ENCODE measurements at places on chromosomes 11 and 22.

DNA sequence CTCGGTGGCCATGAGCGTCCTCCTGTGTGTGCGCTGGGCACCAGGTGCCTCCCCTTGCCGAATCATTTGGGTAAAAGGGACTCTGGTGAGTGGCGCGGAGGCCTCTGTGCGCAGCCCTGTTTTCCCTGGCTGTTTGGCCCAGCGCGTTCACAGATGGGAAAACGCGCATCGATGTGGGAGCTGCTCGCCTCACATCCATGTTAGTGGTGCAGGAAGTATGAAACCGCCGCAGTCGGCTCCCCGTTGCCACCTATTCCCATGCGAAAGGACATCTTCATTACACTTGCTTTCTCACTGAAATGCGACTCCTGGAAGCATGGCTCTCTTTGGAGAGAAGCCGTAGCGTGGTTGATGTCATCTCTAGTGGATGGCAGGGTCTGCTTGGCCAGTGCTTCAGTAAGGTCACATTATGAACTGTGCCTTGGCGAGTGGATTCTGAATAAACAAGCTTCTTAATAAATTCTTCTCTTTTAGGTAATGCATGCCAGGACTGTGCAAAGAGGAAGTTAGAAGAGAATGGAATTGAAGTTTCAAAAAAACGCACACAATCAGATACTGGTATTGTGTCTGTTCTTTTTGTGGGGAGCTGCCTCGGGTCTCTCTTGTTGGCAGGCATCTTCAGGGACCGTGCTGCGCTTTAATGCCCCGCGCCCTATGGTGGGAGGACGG is 26.3 kb downstream of the FAM118A start:
- no peak for DNase-seq

DNA sequence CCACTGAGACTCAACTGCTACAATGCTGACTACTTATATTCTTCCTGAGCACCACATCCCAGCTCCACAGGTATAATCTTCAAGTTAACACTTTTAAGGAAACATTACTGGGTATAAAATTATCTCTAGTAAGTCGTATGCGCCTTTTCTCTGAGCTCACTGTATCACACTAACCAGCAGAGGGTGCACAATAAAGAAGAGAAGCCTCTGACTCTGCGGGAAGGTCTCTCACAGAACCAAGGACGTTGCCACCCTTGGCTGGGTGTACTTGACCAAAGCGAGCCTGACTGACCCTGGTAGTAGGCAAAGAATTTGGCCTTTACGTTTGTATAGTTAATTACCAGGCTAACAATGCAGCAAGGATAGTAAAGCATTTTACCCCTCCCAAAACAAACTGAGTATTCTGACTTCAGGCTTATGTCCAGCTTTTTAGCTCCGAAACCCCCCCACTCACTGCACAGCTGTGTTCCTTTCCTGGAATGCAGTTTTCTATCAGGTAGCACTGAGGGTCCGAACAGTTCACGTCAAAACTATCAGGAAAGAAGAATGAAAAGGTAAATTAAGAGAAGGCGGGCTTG is at the start of gene BTBD18:
Gene BTBD18 (minus strand): TSS at position 144 of the 578 bp plus-strand sequence. CDS start 631 bp downstream, outside the sequence.
- DNase-seq = peak; percentile 19

DNA sequence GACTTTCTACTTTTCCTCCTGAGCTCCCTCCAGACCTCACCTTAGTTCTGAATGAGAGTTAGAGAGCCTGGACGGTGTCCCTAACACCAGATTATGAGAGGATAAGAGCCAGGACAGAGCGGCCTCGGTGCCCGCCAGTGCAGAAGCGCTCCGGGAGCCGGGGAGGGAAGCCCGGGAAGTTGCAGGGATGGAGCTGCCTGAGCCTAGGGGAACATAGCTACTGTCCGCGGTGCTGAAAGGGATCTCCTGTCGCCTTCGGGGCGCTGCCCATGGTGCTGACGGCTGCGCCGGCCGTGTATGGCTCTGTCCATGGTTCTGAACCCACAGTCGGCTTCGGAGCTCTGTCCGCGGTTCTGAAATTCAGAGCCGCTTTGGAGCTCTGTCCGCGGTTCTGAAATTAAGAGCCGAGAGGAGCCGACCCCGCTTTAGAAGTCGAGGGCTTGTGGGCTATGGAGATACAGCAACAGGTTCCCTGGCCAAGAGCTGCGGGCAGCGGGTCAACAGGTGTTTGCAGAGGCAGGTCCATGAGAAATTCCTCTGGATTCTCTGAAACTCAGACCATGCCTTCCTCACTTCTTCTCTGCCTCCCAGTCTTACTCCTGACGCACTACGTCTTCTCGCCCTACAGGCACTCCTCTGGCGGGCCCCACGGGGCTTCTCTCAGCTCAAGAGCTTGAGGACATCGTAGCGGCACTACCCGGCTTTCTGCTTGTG is 814 bp downstream of the NPAS4 start:
- peak; percentile 28 for DNase-seq

- no peak for DNase-seq
Observed at GRCh38 chr11:22371160-22371559, 33.0 kb downstream of the SLC17A6 start.

DNA sequence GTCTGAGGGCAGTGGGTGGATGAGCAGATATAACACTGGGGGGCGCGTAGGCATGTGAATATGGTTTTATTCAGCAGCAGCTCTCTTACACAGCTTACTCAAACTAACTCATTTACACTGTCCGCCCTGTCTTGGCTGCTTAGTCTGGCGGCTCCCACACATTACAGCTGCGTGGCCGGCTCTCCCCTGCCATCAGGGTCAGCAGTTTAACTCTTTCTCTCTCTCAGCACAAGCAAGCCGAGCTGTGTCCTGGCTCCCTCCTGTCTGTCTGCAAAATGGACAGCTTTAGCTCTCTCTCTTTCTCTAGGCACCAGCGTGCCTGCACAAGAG is 1310.1 kb upstream of the RAG2 start:
- no peak for DNase-seq

- no peak for DNase-seq
Observed at GRCh38 chr11:626475-627307, at the start of gene SCT. Gene SCT (minus strand): TSS chr11:627181. CDS start chr11:627143, 38 bp downstream.

DNA sequence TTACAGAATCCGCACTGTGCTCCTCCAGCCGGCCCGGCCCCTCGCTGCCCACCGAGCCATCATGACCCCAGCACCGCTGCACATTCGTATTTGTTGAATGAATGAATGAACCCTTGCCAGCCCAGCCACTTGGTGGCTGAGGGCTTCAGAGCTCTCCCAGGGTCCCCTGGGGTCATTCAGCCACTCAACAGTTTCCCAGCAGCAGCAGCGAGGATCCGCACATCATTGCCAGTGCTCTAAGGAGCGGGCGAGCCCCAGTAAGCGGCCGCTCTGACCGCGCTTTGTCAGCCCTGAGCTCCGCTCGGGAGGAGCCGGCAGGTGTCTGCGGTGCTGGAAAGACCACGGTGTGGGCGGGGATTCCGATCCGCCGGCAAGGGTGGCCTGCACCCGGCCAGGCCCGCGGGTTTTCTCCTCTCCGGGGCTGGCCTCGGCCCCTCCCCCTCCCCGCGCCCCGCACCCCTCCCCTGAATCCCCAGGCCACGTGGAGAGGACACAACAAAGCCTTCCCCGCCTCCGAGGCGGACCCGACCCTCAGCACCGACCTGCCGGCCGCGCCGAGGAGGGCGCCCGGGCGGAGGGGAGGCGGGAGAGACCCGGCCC is 563 bp downstream of the BID start:
- DNase-seq = peak; percentile 67

DNA sequence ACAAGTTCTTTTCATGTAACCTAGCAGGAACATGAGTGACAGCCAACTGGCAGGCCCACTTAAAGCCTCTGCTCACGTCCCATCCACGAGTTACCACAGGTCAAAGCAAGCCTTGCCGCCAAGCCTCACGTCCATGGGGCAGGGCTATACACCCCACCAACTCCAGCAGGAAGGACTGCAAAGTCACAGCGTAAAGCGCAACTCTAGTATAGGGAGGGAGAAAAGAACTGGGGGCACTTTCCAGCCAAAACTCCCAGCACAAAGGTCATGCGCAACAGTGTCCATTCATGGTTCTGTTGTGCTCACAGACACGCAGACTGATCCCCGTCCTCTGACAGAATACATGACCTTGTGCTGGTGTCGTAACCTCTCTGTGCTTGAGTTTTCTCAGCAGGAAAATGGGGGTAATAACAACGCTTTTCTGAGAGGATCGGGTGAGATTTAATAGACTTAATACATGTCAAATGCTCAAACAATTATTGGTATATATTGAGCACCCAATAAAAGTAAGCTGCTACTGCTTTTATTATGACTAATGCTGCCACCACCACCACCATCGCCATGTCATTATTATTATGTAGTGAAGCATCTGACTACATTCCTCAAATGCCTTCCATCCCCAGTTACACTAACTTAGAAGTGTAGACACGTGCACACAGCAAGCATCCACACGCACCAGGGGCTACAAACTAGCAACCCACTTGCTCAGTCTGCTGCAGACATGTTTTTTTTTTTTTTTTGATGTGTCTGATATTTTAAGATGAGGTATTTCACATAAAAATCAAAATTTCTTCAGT is 104.4 kb upstream of the PARVA start:
- DNase-seq = no peak

- DNase-seq = no peak
Observed at GRCh38 chr11:14611939-14612338, 31.7 kb upstream of the PDE3B start.

- DNase-seq = no peak
Observed at GRCh38 chr11:117475716-117476530, 148.3 kb downstream of the CEP164 start.

GRCh38 chr11:124085997-124086846 is 29.0 kb upstream of the VWA5A start:
- peak; percentile 72 for DNase-seq

DNA sequence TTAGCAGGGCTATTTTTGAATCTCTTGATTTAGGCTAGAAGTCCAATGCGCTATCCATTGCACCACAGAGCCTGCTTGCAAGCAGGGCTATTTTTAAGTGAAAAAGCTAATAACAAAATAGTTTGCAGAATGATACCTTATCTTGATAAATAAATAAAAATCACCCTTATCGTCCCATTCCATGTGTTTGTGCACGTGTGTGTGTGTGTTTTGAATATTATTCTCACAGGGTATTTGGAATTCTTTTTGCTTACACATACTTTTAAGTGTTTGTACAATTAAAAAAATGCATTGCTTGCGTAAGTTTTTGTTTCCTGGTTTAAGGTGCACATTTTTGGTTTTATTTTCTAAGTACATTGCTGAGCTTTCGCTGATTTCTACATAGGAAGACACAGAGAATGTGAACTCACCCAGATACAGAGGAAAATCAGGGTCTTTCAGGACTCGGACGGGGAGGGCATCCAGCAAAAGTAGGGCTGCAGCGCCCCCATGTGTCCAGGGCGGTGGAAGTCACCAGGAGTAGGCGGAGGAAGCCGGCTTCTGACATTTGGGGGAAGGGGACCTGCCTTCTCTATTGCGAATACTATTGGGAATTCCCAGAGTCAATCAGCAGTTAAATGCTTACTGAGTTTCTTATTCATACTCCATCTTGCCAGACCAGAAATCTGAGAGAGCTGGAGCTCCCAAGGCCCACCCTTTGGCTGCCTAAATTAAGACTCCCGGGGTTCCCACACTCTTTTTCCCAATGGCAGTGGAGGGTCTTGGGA is 27.3 kb downstream of the SLC1A2 start:
- DNase-seq = peak; percentile 67

- no peak for DNase-seq
Observed at GRCh38 chr11:57391539-57391938, 1.1 kb upstream of the PRG2 start.

DNA sequence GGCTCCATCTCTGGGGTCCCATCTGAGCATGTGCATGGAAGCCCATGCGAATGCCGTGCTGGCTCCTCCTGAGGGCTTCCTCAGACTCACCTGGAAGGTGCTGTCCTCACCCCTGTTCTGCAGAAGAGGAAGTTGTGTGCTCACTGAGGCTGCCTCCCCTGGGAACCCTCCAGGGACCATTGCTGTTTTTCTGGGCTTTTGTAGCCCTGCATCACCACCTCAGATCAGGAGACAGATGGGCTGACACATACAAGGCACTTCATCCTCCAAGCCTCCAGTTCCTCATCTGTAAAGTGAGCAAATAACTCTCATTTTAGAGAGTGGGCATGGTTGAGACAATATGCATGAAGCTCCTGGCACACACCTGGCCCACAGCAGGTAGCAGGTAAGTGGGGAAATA is 12.1 kb upstream of the LRRC32 start:
- no peak for DNase-seq

GRCh38 chr22:49760630-49761571 is 66.8 kb downstream of the BRD1 start:
- DNase-seq = no peak

- DNase-seq = no peak
Observed at GRCh38 chr11:66136752-66137123, 66.7 kb downstream of the PACS1 start.

- DNase-seq = no peak
Observed at GRCh38 chr11:48018528-48019216, 38.3 kb downstream of the PTPRJ start.

DNA sequence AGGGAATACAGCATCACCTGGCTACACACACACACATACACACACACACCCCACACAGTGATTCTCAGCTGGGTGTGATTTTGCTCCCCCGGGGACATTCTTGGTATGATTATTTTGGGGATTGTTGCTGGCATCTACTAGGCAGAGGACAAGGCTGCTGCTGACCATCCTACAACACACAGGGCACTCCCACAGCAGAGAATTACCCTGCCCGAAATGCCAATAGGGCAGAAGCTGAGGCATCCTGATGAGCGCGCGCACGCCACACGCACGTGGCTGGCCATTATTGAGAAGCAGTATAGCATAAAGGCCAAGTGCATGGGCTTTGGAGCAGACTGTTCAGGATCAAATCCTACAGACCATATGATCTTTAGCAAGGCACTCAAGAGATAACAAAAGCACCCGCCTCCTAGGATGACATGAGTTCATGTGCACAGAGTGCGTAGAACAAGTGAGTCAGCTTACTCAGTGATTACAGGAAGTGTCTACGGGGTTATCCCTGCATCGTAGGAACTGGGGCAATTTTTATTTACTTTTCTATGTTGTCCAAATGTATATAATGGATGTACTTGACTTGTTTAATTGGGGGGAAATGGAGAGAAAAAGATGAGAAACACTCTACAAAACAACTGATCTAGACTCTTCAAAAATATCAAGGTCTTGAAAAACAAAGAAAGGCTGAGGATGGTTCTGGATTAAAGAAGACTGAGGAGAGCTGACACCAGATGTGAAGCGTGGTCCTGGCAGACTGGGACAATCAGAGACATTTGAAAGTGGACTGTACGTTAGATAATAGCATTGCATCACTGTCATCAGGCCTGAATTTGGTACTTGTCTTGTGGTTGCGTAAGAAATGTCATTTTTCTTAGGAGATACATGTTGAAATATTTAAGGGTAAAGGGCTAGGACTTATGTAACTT is 7.2 kb upstream of the EHD1 start:
- DNase-seq = no peak

DNA sequence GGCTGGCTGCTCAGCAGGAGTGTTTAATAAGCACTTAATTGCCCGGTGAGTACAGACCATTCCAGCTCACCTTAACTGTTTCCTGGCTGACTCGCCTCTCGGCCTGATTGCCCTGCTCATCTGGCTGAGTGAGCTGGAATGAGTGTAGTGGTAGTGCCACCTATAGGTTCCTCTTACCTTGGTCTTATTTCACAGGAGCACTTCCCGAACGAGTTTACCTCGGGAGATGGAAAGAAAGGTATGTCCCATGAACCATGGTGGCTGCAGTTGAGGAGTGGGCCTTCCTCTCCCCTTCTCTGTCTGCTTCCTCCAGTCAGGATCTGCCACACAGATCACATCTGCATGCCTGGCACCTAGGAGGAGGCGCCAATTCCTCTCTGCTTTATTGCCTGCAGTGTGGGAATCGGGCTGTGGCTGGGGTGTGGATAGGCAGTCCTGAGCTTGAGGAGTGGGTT is 26.7 kb downstream of the UPB1 start:
- peak; percentile 93 for DNase-seq

- DNase-seq = no peak
Observed at GRCh38 chr11:14519597-14519916, 629 bp downstream of the PSMA1 start.
